Natural killer cell treated with Interleukin-12 subunit alpha and Interleukin-12 subunit beta and Interleukin-15 and Interleukin-18, amount 100 ng/mL, for 72 hours (primary cell): ENCODE measurements at places on chromosomes 7 and 10. TPM values are rescaled to one million over a fixed set of nuclear protein-coding genes. Genes with fewer than 3 reads are reported as not detected.
A peak's percentile ranks its signal among the peaks of the same experiment; 100 is the strongest.

DNA sequence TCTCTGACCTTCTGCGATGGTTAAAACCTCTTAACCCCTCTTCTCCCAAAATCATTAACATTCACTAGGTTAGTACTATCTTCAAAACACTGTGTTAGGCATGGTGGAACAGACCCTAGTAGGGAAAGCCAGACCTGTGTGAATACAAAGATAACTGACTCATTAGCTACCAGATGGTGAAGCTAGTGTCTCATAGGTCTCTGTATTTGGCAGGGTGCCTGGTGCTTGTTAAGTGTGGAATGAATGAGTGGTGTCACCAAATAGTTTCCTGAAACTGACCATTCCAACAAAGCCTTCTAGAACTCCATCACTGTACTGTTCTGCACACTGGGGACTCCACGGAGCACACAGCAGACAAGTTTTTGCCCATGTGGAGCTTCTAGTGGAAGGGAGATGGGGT is 27.7 kb upstream of the TM9SF3 start:
- no peak for DNase-seq
- H3K27ac ChIP-seq, result peak overlapping the region; percentile 33
- no peaks in the 10 kb centered on the region for H3K27me3 ChIP-seq

Gene MYL10
- total RNA-seq, result not detected

- peaks cover 46% of the 10 kb centered on the region for H3K27me3 ChIP-seq
- peaks cover 5% of the 10 kb centered on the region for H3K36me3 ChIP-seq
- no peak for DNase-seq
These were observed at the start of gene EBF3 for GRCh38 chr10:129963641-129964501. EBF3 (minus strand) TSS chr10:129964274; CDS start chr10:129963768, 506 bp downstream.

DNA sequence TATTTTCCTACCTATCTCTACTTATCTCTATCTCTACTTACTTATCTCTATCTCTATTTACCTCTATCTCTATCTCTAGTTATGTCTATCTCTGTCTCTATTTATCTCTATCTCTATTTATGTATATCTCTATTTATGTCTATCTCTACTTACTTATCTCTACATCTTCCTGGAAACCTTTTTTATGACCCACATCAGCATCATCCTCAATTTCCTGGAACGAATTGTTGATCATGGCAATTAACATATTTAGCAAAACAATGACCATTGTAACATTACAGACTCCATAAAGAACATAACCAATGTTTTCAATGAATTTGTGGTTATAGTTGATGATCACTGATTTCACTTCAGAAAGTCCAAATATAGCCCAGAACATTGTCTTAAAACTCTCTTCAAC is 18.3 kb downstream of the GIMAP6 start:
- no peaks in the 10 kb centered on the region for H3K27me3 ChIP-seq
- peaks cover 13% of the 10 kb centered on the region for H3K36me3 ChIP-seq
- no peak overlapping the region for H3K4me3 ChIP-seq
- H3K27ac ChIP-seq, result peak overlapping the region; percentile 12

Gene ANKMY2
- total RNA-seq, result 11.3 TPM

GRCh38 chr10:27223964-27224363 is 16.6 kb downstream of the ACBD5 start:
- no peak for DNase-seq
- H3K36me3 ChIP-seq, result peaks cover 8% of the 10 kb centered on the region
- peaks cover 20% of the 10 kb centered on the region for H3K4me1 ChIP-seq
- H3K27ac ChIP-seq, result peak overlapping the region; percentile 57

DNA sequence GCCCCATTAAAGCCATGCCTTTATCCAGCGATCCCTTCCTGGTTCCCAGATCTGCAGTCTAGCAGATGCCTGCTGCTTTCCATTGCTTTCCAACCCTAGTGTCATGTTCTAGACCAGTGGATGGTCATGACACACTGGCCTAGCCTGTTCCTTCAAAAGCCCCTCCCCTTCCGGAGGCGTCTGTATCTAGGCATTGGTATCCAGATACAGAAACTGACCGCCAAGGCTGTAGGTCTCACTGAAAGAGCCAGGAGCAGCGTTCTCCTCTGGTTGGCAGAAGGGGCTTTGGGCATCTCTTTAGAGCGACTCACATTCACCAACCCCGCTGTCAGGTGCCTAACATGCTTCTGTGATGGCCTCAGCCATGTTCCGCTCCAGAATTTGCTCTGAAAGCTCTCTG is 22.6 kb downstream of the JCAD start:
- peak overlapping the region; percentile 16 for H3K27ac ChIP-seq
- H3K27me3 ChIP-seq, result peaks cover 81% of the 10 kb centered on the region
- H3K4me1 ChIP-seq, result peaks cover 42% of the 10 kb centered on the region
- H3K4me3 ChIP-seq, result no peak overlapping the region
- H3K36me3 ChIP-seq, result no peaks in the 10 kb centered on the region
- no peak for DNase-seq

Gene IL6
- total RNA-seq, result 151 TPM

Gene SPDYE16
- total RNA-seq, result 0.76 TPM

GRCh38 chr7:158365267-158365666 is 222.4 kb downstream of the PTPRN2 start:
- H3K27ac ChIP-seq, result no peak overlapping the region
- H3K4me1 ChIP-seq, result no peaks in the 10 kb centered on the region
- no peak overlapping the region for H3K4me3 ChIP-seq
- H3K36me3 ChIP-seq, result no peaks in the 10 kb centered on the region

DNA sequence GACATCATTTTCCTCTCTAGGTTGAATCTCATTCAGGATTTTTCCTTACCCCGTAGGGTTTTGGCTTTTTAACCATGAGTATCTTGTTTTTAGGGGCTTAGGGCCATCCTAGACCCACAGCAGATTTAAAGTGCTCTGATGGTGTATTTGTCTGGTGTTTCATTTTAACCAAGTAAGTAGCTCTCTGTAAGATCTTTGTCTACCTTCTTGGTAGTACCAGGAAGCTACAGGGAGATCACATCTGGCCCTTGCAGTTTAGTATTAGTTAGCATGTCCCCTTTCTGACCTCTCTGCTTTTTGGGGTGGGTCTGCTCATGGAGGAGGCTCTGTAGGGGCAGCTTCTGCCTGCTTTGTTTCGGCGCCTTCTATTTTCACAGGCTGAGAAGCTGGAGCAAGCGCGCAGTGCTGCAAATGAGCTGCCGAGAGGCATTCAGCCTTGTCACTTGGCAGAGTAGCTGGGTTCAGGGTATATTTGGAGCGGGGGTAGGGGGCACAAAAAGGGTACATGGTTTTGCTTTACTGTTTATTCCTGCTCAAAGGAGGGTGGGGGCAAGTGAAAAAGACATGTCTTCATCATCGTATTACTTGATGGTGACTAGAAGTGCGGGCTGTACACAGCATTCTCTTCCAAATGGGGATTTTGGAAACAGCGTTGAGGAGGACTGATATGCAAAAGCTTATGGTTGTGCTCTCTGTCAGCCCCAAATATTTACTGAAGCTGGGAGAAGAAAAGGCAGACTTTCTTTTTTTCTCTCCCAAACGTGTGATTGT is 146.3 kb downstream of the CELF2 start:
- H3K4me3 ChIP-seq, result no peak overlapping the region
- peaks cover 22% of the 10 kb centered on the region for H3K36me3 ChIP-seq
- no peak overlapping the region for H3K27ac ChIP-seq
- peaks cover 41% of the 10 kb centered on the region for H3K4me1 ChIP-seq
- no peak for DNase-seq

Gene STAMBPL1
- total RNA-seq, result 21.0 TPM

DNA sequence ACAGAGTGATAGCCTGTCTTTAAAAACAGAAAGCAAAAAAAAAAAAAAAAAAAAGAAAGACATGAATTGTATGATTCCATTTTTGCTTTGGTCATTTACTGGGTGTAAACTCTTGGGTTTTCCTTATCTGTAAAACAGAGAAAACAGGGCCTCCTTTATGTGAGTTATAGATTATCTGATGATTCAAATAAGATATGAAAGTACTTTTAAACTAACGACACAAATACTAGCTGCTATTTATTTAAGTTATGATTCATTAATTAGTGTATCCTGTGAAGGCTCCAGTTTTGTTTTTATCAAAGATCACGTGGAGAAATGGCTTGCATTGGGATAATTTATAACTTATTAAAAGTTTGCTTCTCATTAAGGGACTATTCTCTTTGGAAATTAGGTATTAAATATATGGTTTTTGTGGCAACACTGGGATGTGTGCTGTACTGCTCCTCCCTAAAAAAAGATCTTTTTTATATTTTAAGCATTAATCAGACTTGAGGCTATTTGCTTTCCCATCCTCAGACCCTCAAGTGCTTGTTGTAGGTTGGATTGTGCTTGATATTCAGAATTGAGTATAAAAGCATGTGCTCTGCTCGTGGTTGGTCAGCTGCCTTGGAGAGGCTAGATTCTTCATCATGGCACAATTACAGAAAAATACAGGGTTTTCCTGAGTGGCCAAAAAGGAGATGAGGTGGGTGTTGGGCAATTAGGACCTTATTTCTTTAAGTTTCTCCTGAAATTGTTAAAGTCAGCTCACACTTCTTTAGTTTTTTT is 39.9 kb downstream of the NRG3 start:
- H3K4me3 ChIP-seq, result no peak overlapping the region
- no peak for DNase-seq

Gene CPXM2
- not detected for total RNA-seq

- H3K36me3 ChIP-seq, result peaks cover 42% of the 10 kb centered on the region
- DNase-seq, result no peak
- H3K27ac ChIP-seq, result peak overlapping the region; percentile 50
- H3K4me1 ChIP-seq, result peaks cover 24% of the 10 kb centered on the region
- H3K27me3 ChIP-seq, result no peaks in the 10 kb centered on the region
- no peak overlapping the region for H3K4me3 ChIP-seq
These were observed 146.7 kb upstream of the KLF14 start for GRCh38 chr7:130880668-130881067.

GRCh38 chr10:99115703-99116102 is 119.9 kb downstream of the HPSE2 start:
- no peaks in the 10 kb centered on the region for H3K27me3 ChIP-seq
- H3K36me3 ChIP-seq, result peaks cover 5% of the 10 kb centered on the region
- no peak overlapping the region for H3K27ac ChIP-seq
- DNase-seq, result no peak

- H3K27me3 ChIP-seq, result no peaks in the 10 kb centered on the region
- H3K4me3 ChIP-seq, result no peak overlapping the region
- no peak for DNase-seq
- no peaks in the 10 kb centered on the region for H3K36me3 ChIP-seq
- no peaks in the 10 kb centered on the region for H3K4me1 ChIP-seq
These were observed 9.8 kb upstream of the CYP2C18 start for GRCh38 chr10:94673614-94674321.

Gene CALD1
- 0.11 TPM for total RNA-seq

GRCh38 chr10:100153239-100153825 is 32.5 kb downstream of the ERLIN1 start:
- no peaks in the 10 kb centered on the region for H3K27me3 ChIP-seq
- H3K4me1 ChIP-seq, result peaks cover 17% of the 10 kb centered on the region
- no peak overlapping the region for H3K4me3 ChIP-seq
- peak overlapping the region; percentile 13 for H3K27ac ChIP-seq
- H3K36me3 ChIP-seq, result peaks cover 47% of the 10 kb centered on the region

DNA sequence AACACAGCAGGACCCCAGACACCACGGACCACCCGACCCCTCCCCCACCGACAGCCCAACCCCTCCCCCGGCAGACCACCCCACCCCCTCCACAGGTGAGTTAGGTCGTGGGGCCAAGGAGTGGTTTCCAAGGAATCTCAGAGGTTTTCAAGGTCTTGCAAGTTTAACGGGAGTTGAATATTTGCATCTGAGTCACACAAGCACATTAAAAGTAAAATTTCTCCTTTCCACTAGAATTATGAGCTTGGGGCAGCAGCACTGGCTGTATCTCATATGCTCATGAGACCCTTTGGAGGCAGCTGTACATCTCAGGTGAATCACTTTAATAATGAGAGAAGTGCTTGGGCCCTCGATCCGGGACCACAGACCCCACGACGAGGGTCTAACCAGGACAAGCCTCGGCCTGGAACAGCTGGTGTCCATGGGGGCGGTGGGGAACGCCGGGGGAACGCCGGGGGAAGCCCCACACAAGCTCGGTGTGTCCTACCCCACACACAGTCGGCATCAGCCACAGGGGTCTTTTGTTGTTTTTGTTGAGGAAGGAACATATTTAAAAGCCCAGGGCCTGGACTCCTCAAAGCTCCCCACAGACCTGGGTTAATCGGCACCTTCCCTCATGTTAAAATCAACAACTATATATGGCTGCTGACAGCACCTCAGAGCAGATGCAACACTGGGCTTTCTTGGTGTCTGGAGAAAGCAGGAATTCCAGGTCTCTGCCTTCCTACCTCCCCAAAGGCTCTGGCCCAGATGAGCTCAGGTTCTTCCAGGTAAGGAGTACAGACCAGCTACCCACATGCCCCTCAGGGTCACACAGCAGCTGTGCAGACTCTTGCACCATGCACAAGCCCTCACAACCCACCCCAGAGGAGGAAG is 130.3 kb downstream of the DIP2C start:
- peaks cover 12% of the 10 kb centered on the region for H3K27me3 ChIP-seq
- H3K4me1 ChIP-seq, result peaks cover 3% of the 10 kb centered on the region
- H3K4me3 ChIP-seq, result no peak overlapping the region

DNA sequence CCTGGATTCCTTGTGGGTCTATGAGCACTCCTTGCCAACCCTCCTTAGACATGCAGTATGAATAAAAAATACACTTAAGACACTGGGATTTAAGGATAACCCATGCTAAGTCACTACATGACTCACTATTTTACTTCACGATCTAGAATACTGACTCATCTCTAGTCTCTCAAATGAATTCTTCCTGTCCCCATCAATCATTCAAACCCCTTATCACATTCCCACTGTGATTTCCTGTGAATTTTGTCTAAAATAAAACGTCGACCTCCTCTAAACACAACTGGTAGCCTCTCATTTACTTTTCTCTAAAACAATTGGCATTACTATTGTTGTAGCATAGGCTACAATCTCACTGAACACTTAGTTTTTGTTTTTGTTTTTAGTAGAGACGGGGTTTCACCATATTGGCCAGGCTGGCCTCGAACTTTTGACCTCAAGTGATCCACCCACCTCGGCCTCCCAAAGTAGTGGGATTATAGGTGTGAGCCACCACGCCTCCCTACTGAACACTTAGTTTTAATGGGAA is 3.9 kb upstream of the IQUB start:
- peaks cover 16% of the 10 kb centered on the region for H3K4me1 ChIP-seq
- DNase-seq, result no peak
- H3K4me3 ChIP-seq, result no peak overlapping the region
- H3K27ac ChIP-seq, result no peak overlapping the region
- no peaks in the 10 kb centered on the region for H3K36me3 ChIP-seq

DNA sequence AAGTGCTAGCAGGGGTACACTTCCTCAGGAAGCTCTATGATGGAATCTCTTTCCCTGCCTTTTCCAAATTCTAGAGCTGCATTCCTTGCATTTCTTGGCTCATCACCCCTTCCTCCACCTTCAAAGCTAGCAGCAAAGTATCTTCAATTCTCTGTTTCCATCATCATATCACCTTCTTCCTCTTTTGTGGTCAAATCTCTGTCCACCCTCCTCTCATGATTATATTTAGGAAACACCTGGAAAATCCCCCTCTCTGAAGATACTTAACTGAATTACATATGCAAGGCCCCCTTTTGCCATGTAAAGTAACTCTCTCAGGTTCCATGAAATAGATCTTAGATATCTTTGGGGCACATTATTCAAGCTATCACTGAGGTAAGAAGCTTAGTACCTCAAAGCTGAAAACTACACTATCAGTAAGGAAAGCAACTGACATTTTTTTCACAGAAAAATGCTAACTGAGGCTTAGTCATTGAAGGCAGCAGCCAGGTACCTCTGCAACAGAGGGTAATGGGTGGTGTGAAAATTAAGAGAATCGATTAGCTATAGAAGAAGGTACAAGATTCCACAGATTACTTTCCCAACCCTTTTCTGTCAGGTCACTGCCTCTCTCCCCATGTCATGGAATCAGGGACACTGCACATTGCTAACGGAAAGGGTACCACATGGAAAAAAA is 197.3 kb downstream of the MACC1 start:
- H3K36me3 ChIP-seq, result no peaks in the 10 kb centered on the region
- no peaks in the 10 kb centered on the region for H3K4me1 ChIP-seq
- H3K27ac ChIP-seq, result no peak overlapping the region
- no peaks in the 10 kb centered on the region for H3K27me3 ChIP-seq
